ENCODE measurements at places on chromosomes 2 and 18.

DNA sequence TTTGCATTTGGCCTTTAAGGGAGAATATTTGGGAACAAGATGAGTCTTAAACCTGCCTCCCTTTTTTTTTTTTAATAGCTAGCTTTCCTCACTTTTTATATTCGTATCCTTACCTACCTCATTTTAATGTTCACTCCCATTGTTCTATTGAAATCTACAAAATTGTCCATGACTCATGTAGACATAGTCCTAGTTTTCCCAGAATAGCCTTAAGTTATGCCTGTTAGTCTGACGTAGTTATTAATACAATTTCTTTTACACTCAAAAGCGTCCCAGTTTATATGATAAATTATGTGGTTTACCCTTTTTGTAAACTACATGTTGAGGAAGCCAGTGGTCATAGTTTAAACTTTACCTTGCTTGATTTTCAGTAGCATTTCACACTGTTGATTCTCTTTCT lies 73.4 kb downstream of the UBR3 start:
- no peak for DNase-seq

DNA sequence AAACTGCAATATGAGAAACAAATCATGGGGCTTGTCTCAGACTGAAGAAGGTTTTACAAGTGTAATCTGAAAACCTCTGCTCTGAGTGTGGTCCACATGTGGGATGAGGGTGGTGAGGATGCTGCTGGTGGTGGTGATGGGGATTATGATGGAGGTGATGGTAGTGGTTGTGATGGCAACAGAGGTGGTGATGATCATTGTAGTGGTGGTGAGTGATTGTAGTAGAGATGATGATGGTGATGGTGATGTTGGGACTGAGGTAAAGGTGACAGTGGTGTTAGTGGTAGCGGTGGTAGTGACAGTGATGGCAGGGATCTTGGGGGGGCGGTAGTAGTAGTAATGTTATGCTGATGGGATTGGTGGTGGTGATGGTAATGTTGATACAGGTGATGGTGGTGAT lies 217.8 kb downstream of the ANAPC1 start:
- no peak for DNase-seq

- no peak for DNase-seq
Measured at GRCh38 chr2:104286841-104287240, 567.1 kb upstream of the POU3F3 start.

GRCh38 chr2:203732092-203732952 lies 25.9 kb downstream of the CD28 start:
- DNase-seq = no peak

DNA sequence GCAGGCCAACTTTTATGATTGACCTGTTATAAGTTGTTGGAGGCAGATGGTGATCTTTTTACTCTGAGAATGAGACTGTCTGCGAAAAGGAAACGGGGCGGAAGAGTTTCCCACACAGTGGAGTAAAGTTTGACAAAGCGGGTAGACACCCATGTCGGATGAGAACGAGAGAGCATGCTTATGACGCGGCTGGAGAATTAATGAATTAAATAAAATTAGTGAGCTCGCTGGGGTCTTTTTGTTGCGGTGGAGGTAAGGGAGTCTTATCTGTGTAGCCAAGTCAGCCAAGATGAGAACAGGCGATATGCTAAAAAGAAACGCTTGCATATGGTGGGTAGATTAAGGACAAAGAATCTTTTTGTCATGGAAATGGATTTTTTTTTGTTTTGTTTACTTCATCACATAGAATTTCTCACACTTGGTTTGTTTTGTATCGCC lies 1.8 kb downstream of the SALL3 start:
- DNase-seq = no peak

DNA sequence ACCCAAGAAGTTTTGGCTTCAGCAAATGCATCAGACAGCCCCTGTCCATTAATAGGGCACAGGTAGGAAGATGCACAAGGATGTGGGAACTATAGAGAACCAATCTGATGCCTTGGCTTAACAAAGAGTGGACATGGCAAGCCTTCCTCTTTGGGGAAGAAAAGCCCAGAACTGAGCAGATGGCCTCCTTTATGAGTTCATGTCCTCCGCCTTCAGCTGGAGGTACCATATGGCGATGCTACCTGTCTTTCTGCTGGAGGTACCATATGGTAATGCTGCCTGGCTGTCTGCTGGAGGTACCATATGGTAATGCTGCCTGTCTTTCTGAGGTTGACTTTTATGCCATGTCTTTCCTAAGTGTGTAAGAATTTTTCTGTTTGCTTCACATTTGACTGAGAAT lies 6.0 kb downstream of the RETREG2 start:
- peak; percentile 81 for DNase-seq

- no peak for DNase-seq
Measured at GRCh38 chr18:22921772-22922171, 11.4 kb upstream of the RBBP8 start.

- peak; percentile 71 for DNase-seq
Measured at GRCh38 chr2:31138037-31138962, at the start of gene GALNT14. Gene GALNT14 (minus strand): TSS chr2:31138440. CDS start chr2:31138086, 354 bp downstream.

- DNase-seq = no peak
Measured at GRCh38 chr2:43515807-43516497, 79.9 kb downstream of the THADA start.

- no peak for DNase-seq
Measured at GRCh38 chr2:232117413-232117812, 155.9 kb downstream of the DIS3L2 start.

GRCh38 chr2:99818842-99819241 lies 323.5 kb downstream of the AFF3 start:
- DNase-seq = peak; percentile 21

GRCh38 chr2:232332940-232333259 lies 45.7 kb upstream of the ALPP start:
- DNase-seq = no peak

GRCh38 chr2:240432430-240432819 lies 3.0 kb upstream of the GPC1 start:
- DNase-seq = no peak

- no peak for DNase-seq
Measured at GRCh38 chr18:68316636-68317035, 398.3 kb downstream of the TMX3 start.

DNA sequence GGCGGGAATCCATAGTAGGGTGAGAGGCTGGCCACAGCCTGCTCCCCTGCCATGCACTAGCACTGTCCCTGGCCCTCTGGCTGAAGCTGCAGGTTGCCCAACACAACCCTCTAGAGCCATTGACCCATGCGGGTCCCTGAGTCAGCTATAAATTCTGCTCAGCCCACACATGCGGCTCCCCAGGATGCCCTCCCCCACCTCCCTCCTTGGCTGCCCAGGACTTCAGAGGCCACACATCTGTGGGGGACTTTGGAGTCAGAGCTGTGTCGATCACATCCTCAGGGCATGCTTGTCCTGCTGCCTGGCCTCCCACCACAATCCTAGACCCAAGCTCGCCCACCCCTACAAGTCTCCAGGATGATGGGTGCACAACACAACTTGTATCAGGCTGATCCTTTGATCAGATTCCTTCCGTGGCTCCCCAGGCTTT lies 97.0 kb downstream of the TFCP2L1 start:
- DNase-seq = no peak

DNA sequence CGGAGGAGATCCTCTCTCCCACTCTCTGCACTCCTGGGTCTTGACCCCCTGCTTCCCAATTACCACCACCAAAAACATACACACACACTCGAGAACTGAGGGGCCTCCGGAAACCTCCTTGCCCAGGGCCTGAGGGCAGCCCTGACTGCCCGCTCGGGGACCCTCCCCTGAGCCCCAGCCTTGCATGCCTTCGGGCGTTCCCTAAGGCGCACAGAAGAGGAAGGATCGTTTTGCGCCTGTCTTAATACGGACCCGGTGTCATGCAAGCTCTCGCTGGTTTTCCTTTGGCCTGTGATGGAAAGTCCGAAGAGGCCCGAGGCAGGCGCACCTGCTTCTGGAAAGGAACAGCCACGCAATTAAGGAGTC lies 19.8 kb downstream of the POU3F3 start:
- DNase-seq = no peak

GRCh38 chr2:226337941-226338600 lies 461.5 kb downstream of the IRS1 start:
- no peak for DNase-seq

- DNase-seq = no peak
Measured at GRCh38 chr2:235685024-235685721, 191.3 kb downstream of the AGAP1 start.

- no peak for DNase-seq
Measured at GRCh38 chr2:161241894-161242293, 66.3 kb upstream of the PSMD14 start.

DNA sequence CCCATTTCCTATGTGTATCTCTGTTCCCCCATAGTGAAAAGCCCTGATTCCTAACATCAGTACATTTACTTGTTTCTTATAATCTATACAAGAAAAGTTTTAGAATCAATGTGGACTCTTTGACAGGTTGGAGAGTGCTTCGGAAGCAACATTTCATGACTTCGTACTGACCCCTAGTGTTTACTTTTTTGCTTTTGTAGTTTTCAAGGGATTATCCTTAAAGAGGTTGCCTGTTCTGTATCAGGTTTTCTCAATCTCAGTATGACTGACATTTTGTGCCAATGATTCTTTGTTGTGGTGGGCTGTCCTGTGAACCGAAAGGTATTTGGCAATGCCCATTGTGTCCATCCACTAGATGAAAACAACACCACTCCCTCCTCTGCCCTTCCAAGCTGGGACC lies 43.3 kb upstream of the SERPINB2 start:
- peak; percentile 1 for DNase-seq

- no peak for DNase-seq
Measured at GRCh38 chr2:69755862-69756467, 14.0 kb downstream of the ANXA4 start.

DNA sequence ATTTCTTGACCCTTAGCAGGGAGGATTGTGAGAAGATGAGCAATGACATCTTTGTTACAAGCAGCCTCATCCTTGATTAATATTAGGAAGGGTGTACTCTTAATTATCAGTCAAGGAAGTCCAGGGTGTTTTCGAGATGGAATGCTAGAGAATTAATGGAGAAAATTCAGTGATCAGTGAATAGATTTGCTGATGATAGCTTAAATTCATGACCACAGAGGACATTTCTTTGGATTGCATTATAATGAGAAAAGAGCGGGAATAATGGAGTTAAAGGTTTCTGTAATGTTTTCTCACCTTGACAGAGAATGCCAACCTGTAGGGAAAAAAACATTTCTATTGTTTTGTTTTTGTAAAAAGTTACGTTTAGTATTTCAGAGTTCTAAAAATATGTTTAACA lies 249.9 kb downstream of the LTBP1 start:
- DNase-seq = no peak

GRCh38 chr2:128038411-128038810 lies 10.6 kb upstream of the SAP130 start:
- DNase-seq = no peak

DNA sequence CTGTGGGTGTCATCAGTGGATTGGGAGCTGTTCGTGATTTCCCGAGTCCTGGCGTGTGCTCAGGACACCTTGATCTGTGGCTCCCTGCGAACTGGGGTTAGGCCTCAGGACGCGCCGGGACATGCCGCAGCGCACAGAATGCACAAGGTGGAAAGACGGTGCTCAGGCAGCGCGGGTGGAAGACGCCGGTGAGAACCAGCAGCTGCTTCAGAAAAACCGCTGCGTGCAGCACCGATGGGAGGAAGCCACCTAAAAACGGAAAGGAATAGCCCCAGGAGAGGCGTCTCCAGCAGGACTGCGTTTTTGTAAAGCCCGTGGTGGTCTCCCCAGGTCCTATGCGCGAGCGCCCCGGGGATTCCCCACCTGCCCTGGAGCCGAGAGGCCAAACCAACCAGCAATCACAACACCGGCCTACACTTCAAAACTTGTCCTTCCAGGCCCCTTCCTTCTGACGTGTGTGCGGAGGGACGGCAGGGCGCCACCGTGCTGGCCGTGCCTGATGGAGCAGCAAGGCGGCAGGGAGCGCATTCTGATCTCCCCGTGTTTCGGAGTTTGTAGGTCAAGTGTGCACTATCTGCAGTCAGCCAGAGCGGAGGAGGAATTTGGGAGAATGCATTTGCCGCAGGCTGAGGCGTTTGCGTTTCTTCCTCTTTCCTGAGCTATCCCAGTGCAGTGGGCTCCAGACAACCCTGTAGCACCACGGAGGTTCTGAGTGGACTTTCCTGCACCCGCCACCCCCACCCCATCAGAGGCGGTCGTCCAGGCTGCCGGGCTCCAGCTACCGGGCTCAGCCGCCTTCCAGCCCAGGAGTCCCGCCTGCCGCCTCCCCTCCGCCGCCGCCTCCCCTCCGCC lies 32.2 kb downstream of the RTP5 start:
- no peak for DNase-seq

- DNase-seq = no peak
Measured at GRCh38 chr2:234174742-234175141, 124.2 kb downstream of the SPP2 start.

DNA sequence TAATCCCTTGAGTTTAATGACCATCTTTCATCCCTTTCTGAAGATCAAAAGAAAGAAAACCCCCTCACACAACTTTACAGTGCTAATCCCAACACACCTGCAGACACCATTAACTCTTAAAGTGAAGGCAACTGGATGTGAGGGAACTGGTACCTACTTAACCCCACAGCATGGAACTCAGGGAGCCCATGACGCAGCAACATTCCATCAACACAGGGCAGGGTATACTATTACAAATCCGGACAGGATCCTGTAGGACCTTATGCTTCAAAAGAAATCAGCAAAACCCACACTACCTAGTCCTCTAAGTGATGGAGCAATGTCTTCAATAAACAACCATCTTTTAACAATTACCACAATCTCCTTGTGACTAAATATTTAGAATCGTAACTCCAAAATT lies 78.6 kb downstream of the FARSB start:
- no peak for DNase-seq

GRCh38 chr2:205701509-205701908 lies 19.2 kb downstream of the NRP2 start:
- DNase-seq = no peak

GRCh38 chr2:73020657-73021370 lies 50.7 kb downstream of the SFXN5 start:
- DNase-seq = no peak

DNA sequence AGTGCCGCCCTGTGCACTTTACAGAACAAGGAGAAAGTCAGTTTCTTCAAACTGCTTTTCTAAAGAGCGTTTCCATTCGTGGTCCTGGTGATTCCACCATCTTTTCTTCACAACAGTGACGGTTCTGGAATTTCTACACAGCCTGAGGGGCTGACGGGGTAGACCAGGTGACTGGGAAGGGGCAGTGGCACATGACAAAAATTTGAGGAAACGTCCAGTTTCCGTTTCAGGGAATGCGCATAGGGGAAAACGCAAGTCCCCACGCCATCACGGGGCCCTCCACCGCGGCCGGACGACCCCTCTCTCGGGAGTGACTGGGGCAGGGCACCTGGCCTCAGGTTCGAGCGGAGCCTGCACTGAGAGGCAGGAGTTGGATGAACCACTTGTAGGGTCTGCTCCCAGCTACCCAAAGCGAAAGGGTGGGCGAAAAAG lies 980 bp upstream of the SPTBN1 start:
- DNase-seq = no peak

GRCh38 chr2:97742381-97742847 lies 29.0 kb downstream of the ZAP70 start:
- no peak for DNase-seq

GRCh38 chr2:221549143-221549542 lies 23.0 kb downstream of the EPHA4 start:
- no peak for DNase-seq

GRCh38 chr18:76426737-76427305 lies 68.2 kb downstream of the ZNF516 start:
- no peak for DNase-seq

GRCh38 chr2:37405781-37406180 lies 61.4 kb downstream of the QPCT start:
- no peak for DNase-seq

Measured in NCI-H1694 treated with DMSO at 0.1 percent for 48 hours (cell line).